ENCODE measurements at places on chromosomes 12 and 14.

GRCh38 chr12:121825041-121825523 lies 21.3 kb downstream of the SETD1B start:
- DNase-seq: no peak

DNA sequence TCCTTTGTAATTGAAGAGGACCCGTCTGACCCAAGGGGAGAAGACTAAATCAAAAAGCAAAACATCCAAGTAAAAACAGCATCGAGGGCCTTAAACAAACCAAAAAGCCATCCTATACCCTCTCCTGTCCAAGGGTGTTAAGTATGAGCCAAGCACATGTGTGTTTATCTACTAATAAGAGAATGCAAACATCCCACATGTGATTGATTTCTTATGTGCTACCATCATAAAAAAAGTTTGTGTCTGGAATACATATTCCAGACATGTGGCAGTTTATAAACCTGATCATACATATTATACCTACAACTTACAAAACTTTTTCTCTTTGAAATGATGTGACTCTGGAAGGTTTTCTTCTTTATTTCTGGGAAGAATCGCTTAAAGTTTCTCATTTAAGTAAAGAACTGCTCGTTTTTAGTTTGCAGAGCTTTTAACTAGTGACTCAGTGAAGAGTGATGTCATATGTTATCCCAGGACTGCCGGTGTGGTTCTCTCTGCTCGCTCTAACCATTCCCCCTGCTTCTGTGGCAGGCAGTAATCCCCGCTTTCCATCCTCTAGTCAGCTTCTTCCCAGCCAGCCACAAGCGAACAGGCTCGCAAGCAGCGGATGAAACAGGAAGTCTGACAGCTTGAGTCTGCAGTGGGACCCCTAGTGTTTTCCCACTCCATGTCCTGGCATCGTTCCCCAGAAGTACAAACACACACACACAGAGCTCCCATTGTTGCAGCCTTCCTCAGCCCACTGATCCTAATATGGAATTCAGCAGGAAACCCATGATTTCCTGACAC lies 431 bp upstream of the RHOJ start:
- DNase-seq: no peak

GRCh38 chr12:45546545-45546944 lies 183.0 kb upstream of the ARID2 start:
- DNase-seq: no peak

- no peak for DNase-seq
Observed at GRCh38 chr12:84375449-84376170, 537.0 kb downstream of the SLC6A15 start.

- peak; percentile 33 for DNase-seq
Observed at GRCh38 chr14:32078858-32079216, 1.7 kb downstream of the ARHGAP5 start.

DNA sequence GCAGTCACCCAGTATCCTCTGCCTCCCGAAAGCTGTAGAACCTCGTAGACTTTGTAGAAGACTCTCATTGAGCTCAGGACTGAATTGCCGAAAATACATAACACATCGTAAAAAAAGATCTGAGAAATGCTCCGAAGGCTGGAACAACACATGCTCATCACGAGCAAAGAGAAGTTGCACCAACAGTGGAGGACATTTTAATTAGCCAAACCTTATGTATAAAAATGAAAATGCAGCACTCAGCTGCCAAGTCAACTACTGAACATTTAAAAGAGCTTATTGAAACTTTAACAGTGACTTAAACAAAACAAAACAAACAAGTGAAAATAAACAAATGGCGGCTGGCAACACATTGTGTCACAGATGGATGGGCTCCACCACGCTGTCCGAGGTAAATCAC lies 519.9 kb downstream of the TMEM132D start:
- no peak for DNase-seq

GRCh38 chr12:124395284-124395752 lies 100.4 kb downstream of the RFLNA start:
- no peak for DNase-seq

GRCh38 chr12:26162905-26163304 lies 32.5 kb upstream of the SSPN start:
- no peak for DNase-seq

- DNase-seq: no peak
Observed at GRCh38 chr12:20282401-20282800, 85.9 kb upstream of the PDE3A start.

DNA sequence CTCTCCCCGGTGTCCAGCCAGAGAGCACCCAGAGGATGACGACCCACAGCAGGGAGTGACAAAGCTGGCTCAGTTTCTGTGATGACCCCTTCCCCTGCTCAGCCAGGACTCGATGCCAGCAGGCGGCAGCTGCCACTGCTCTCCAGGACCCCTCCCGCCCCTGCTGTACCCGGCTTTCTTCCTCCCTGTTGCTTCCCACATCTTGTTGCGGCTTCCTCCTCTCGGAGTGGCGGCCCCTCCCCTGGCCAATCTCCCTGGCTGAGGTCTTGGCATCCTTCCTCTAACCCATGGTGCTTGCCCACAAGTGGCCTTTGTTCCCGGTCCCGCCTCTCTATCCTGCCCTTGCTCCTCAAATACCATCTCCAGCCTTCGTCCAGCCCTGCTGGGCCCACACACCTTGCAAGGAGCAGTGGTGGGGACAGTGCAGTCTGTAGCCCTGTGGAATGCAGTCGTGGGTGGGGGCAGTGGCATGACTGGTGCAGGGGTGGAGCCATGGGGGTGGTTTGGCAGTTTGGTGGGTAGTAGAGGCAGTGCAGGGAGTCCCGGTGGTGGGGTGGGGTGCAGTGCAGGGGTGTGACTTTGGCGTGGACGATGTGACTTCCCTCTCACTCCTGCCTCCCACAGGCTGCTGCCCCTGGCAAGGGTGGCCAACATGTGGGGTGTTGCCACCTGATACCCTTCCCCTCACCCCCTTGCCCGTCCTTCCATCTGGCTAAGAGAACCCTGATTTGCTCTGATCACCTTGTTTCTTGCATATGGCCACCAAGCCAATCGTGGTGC lies 16.3 kb upstream of the BEGAIN start:
- DNase-seq: no peak

DNA sequence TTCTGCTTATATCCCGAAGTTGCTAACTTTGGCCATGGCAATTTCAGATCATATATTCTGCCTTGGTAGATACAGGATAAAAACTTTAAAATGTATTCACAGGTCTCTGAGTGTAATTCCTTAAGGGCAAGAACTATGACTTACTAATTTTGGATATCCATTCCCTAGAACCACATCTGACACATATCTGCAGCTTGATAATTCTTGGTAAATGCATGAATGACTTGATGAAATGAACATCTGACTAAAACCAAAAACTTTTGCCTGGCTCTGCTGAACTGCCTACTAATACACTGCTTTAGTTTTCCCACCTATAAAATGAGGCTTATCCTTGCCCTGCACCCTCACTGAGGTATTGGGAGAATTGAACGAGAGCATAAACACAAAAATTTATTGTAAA lies 32.2 kb downstream of the SLC25A21 start:
- DNase-seq: no peak

DNA sequence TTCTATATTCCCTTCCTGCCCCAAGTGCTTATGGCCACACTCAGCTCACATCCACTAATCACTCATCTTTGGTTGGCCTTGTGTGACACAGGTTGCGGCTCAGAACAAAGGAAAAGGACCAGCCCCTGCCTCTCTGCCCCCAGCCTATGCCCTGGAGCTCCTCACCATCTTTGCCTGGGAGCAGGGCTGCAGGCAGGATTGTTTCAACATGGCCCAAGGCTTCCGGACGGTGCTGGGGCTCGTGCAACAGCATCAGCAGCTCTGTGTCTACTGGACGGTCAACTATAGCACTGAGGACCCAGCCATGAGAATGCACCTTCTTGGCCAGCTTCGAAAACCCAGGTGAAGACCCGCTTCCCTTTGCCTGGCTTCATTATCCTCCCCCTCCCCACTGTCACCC lies 15.8 kb upstream of the OAS2 start:
- DNase-seq: no peak

DNA sequence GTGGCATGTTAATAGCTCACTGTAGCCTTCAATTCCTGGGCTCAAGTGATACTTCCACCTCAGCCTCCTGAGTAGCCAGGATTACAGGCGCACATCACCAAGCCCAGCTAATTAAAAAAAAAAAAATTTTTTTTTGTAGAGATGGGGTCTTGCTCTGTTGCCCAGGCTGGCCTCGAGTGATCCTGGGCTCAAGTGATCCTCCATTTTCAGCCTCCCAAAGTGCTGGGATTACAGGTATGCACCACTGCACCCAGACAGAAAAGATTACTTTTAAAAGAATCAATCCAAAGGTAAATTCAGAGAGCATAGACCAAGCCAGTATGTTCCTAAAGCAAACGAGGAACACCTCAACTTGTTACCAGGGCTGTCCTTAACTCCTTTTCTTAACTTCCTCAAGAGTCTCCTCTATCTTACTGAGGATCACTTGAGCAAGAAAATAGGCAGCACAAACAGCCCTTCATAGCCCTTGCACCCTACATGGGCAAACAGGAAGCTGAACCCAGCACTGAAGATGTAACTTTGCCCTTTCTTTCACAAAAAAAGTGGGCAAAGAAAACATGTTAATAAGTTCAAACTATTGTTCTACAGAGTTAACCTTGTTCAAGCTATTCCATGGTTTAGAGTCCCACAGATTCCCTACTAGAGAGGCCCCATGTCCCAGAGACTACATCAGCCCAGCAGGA lies 11.3 kb downstream of the CS start:
- no peak for DNase-seq

GRCh38 chr12:16269946-16270345 lies 7.5 kb downstream of the SLC15A5 start:
- DNase-seq: no peak

DNA sequence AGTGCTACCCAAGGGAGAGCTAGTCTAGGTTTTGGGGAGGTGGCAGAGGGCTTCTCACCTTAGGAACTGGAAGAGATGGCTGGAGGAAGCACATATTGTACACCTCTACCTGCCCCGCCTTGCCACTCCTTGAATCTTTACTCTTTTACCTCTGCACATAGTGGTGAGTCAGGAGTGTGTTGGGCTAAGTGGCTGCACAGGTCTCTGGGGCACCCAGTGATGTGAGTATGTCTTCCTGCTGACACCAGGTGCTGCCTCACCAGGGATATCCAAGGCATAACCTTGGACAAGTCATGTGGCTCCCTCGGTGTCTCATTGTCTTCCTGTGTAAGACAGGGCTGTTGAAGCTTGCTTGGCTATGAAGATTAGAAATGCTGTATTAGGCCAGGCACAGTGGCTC lies 19.8 kb upstream of the CABP1 start:
- no peak for DNase-seq

DNA sequence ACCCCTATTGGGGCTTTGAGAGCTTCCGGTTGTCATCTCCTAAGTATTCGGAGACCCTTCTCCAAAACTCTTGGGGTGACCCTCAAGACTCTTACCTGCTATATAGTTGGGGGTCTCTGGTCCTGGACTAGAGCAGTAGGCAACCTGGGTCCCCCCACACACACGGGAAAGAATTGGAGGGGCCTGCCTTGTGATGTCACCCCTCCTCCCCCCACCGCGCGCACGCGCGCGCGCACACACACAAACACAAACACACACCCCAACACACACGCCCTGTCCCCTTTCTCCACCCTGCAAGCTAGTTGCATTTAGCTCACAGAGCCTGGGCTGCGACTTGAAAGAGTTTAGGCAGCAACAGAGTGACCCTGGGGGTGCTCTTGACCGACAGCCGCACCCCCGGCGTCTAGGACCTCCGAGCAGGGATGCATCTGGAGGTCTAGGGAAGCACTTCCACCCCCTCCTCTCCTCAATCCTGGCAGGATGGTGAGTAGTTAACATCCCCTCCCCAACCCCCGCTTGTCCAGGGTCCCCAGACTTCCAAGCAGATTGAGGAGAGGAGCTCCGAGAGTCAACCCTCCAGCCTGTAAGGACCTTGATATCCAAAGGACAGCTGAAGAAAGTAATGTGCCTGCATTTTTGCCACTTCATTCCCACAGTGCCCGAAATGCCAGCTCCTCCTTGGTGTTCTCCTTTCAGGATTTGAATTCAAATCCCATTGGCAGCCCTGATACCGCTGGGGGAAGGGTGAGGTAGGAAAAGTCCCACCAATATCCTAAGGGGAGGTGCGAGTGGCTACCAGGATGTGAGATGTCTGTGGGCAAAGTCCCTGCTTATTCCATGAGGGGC lies 1.4 kb upstream of the DNAJC14 start:
- DNase-seq: peak; percentile 68

GRCh38 chr12:124379938-124380754 lies 85.3 kb downstream of the RFLNA start:
- no peak for DNase-seq

DNA sequence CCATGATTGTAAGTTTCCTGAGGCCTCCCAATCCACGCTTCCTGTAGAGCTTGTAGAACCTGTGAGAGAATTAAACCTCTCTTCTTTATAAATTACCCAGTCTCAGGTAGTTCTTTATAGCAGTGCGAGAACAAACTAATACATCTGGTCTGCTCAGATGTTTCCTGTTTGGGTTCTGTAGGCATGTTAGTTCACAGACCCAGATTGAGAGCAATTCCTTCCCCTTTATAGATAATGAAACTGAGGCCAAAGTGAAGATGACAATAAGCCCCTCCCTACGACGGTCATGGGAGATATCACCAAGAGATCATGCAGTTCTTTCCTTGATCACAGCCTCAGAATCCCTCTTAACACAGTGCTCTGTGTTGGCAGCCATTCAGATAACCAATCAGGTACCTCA lies 76.5 kb upstream of the CLMN start:
- no peak for DNase-seq

DNA sequence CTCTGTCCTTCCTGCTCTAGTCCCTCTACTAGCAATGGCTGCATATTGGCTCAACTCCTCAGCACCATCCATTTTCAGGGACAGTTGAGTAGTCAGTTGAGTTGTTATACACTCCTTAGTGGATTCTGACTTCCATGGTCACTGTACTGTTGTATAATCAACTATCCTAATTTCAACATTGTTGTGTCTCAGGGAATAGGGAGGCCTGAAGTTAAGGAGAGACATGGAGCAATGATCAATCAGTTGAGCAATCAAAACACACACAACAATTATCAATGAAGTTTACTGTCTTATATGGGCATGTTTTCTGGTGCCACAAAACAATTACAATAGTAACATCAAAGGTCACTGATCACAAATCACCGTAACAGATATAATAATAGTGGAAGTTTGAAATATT lies 255.9 kb downstream of the KCNC2 start:
- no peak for DNase-seq

DNA sequence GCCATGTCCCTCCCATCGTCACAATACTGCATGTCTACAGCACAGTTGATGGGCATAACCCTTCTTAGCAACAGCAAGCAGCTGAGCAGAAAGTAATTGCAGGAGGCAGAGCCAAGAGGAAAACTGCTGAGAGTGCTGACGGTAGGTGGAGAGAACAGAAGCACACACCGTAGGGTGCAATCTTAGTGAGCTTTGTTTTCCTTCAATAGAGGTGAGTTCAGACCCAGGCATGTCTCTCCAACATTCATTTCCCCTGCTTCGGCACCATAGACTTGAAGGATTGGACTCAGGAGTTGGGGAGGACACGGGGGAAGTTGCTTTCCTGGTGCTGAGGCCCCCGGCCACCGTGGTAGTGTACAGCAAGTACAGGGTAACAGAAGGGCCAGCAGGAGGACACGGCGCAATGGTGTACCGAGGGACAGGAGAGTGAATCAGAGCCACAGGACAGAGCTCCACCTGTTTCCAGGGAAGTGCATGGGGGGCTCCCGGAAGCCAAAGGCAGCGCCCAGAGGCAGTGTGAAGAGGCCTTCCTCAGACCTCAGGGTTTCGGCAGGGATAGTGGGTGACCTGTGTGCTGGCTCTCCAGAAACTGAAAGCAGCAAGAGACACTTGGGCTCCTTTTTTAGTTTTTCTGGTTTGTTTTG lies 36.3 kb upstream of the SINHCAF start:
- peak; percentile 15 for DNase-seq

Data from activated CD4-positive, alpha-beta T cell treated with anti-CD3 and anti-CD28 coated beads for 48 hours (primary cell).